ENCODE measurements at places on chromosomes 5 and 9.

DNA sequence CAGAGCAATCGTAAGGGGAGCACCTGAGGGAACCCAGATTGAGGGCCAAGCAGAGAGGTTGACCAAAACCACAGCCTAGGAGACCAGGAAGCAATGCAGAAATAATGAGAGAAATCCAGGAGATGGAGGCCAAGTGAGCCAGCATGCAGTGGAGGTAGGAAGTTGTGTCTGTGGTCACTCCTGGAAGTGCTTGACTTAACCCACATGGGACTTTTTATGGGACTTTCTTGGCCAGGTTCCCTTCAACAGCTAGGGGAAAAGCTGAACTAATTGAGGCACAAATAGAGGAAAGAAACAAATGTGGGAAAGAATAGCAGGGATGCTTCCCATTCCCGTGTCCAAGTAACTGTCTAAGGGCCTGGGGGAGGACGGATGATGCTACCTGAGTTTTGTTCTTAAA lies 293.2 kb upstream of the CLINT1 start:
- no peaks in the 10 kb centered on the region for H3K27me3 ChIP-seq
- no peaks in the 10 kb centered on the region for H3K36me3 ChIP-seq
- no peak overlapping the region for H3K4me3 ChIP-seq

- H3K27ac ChIP-seq: peak overlapping the region; percentile 13
- no peaks in the 10 kb centered on the region for H3K36me3 ChIP-seq
- no peak overlapping the region for H3K4me3 ChIP-seq
- no peaks in the 10 kb centered on the region for H3K4me1 ChIP-seq
- no peaks in the 10 kb centered on the region for H3K27me3 ChIP-seq
Measured at GRCh38 chr5:179258001-179258921, 87.0 kb downstream of the ADAMTS2 start.

GRCh38 chr9:73210886-73211666 lies 59.4 kb downstream of the ANXA1 start:
- no peak overlapping the region for H3K4me3 ChIP-seq
- no peak overlapping the region for H3K27ac ChIP-seq
- DNase-seq: no peak
- no peaks in the 10 kb centered on the region for H3K4me1 ChIP-seq
- H3K27me3 ChIP-seq: no peaks in the 10 kb centered on the region
- no peaks in the 10 kb centered on the region for H3K36me3 ChIP-seq

- no peak overlapping the region for H3K27ac ChIP-seq
- H3K4me3 ChIP-seq: no peak overlapping the region
- H3K27me3 ChIP-seq: no peaks in the 10 kb centered on the region
- DNase-seq: no peak
Measured at GRCh38 chr5:73300337-73301207, 127.6 kb downstream of the TMEM174 start.

GRCh38 chr9:124879226-124879625 lies 17.3 kb downstream of the ARPC5L start:
- no peak for DNase-seq
- H3K27ac ChIP-seq: no peak overlapping the region
- H3K36me3 ChIP-seq: peaks cover 99% of the 10 kb centered on the region
- H3K4me3 ChIP-seq: no peak overlapping the region

GRCh38 chr9:16192403-16193017 lies 639.7 kb downstream of the CCDC171 start:
- H3K4me3 ChIP-seq: no peak overlapping the region
- no peaks in the 10 kb centered on the region for H3K36me3 ChIP-seq
- H3K27me3 ChIP-seq: no peaks in the 10 kb centered on the region
- no peaks in the 10 kb centered on the region for H3K4me1 ChIP-seq

DNA sequence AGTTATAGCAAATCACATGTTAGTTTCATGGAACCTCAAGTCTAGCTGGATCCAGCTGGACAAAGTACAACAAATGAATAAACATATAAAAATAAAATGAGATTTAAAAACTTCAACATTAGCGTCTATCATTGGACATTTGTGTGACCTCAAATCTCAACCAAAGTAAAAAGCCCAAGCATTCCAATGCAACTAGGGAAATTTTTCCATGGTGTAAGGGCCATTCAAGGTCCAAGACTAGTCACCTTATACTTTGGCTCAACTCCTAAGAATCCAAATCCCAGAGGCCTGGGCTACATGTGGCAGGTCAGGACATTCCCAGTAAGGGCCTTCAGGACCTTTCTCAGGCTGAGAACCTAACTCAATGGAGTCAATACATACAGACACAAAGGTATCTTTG lies 137.4 kb upstream of the DMAC1 start:
- no peaks in the 10 kb centered on the region for H3K36me3 ChIP-seq
- no peak overlapping the region for H3K4me3 ChIP-seq
- H3K27me3 ChIP-seq: no peaks in the 10 kb centered on the region
- no peak overlapping the region for H3K27ac ChIP-seq

DNA sequence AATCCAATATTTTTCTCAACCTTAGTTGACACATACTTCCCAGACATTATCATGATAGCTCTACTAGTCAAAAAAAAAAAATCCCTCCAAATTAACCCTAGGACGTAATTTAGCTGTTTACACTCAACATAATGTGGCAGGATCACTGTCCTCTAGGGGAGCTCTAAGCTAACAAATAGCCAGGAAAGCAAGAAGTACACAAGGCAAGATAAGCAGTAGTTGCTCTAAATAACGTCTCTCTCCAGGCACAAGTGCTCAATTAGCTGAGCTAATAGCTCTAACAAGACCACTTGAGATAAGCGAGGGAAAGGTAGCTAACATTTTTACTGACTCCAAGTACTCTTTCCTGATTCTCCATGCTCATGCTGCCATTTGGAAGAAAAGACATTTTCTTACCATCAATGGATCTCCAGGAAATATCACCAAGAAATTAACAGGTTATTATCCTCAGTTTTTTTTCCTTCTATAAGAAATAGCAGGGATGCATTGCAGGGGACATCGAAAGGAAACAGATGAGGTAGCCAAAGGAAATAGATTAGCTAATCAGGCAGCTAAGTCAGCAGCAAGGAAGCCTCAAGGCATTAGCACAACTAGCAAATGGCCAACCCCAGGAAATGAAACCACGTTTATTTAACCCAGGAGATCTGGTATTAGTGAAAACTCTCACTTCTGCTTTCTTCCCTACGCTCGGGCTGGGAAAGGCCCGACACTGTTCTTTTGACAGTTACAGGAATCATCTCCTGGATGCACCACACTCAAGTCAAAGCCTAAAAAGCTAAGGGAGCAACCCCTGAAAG lies 614.1 kb downstream of the PTPRD start:
- H3K36me3 ChIP-seq: no peaks in the 10 kb centered on the region
- no peak for DNase-seq
- no peaks in the 10 kb centered on the region for H3K27me3 ChIP-seq
- H3K4me3 ChIP-seq: no peak overlapping the region
- no peaks in the 10 kb centered on the region for H3K4me1 ChIP-seq

DNA sequence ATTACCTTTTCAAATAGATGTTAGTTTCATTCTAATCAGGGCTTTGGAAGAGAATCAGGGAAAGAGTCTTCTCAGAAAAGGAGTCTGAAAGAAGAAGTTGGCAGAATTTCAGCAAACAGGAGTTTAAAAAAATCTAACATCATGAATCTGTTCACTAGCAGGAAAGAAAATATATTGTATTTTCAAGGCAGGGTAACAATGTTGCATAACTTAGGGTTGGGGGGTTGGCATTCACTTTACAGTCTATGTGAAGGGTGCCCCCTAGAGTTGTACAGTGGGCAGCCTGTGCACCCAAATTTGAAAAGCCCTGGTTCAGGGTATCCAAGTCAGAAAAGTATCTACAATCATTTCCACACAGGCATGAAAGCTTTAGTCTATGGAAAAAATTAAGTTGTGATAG lies 348.4 kb upstream of the SLC30A5 start:
- no peak overlapping the region for H3K27ac ChIP-seq
- DNase-seq: no peak
- no peaks in the 10 kb centered on the region for H3K36me3 ChIP-seq
- no peak overlapping the region for H3K4me3 ChIP-seq

DNA sequence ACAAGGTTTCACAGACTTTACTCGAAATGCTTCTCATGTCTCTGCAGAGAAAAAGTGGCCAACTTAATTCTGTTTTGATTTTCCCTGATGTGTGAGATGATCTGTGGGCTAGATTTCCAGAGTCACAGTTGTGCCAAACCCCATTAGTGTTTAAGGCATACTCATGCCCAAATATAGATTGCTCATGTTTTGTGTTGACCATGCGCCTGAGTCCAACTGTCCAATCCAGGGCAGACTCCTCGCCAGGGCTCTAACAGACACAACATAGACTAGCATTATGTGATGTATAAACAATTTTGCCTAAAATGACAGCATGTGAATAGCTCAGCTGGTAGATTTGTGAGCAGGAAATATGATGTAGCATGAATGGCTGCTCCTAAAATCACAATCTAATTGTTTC lies 128.1 kb downstream of the PRDM6 start:
- H3K4me3 ChIP-seq: no peak overlapping the region
- no peaks in the 10 kb centered on the region for H3K4me1 ChIP-seq

GRCh38 chr9:26077860-26078259 lies 399.6 kb upstream of the TUSC1 start:
- H3K4me3 ChIP-seq: no peak overlapping the region
- H3K27me3 ChIP-seq: no peaks in the 10 kb centered on the region
- no peak overlapping the region for H3K27ac ChIP-seq
- DNase-seq: no peak
- no peaks in the 10 kb centered on the region for H3K4me1 ChIP-seq

- H3K4me1 ChIP-seq: no peaks in the 10 kb centered on the region
- DNase-seq: no peak
- no peaks in the 10 kb centered on the region for H3K36me3 ChIP-seq
- H3K27me3 ChIP-seq: no peaks in the 10 kb centered on the region
- H3K27ac ChIP-seq: no peak overlapping the region
Measured at GRCh38 chr9:9257999-9258498, 1354.8 kb downstream of the PTPRD start.

GRCh38 chr5:3020426-3020825 lies 268.9 kb upstream of the IRX2 start:
- H3K4me1 ChIP-seq: no peaks in the 10 kb centered on the region
- no peak for DNase-seq
- H3K27ac ChIP-seq: no peak overlapping the region

DNA sequence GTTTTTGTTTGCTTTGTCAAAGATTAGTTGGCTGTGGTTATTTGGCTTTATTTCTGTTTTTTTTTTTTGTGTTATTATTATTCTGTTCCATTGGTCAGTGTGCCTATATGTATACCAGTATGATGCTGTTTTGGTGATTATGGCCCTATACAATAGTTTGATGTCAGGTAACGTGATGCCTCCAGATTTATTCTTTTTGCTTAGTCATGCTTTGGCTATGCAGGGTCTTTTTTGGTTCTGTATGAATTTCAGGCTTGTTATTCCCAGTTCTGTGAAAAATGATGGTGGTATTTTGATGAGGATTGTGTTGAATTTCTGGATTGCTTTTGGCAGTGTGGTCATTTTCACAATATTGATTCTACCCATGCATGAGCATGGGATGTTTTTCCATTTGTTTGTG lies 312.8 kb downstream of the TAF11L14 start:
- H3K27ac ChIP-seq: no peak overlapping the region
- H3K4me3 ChIP-seq: no peak overlapping the region
- no peaks in the 10 kb centered on the region for H3K4me1 ChIP-seq
- no peaks in the 10 kb centered on the region for H3K27me3 ChIP-seq
- no peak for DNase-seq

- no peaks in the 10 kb centered on the region for H3K27me3 ChIP-seq
- no peaks in the 10 kb centered on the region for H3K4me1 ChIP-seq
- DNase-seq: no peak
- no peak overlapping the region for H3K4me3 ChIP-seq
- H3K27ac ChIP-seq: no peak overlapping the region
Measured at GRCh38 chr5:91018712-91019371, 364.3 kb downstream of the ARRDC3 start.

Data from tibial artery (tissue), 4 donors.